ENCODE measurements at places on chromosomes 2 and 18.
A peak's percentile ranks its signal among the peaks of the same experiment; 100 is the strongest.

- DNase-seq: peak; percentile 41
Measured at GRCh38 chr2:117058366-117058765, 756.1 kb upstream of the DDX18 start.

- DNase-seq: no peak
Measured at GRCh38 chr18:80104364-80104779, 4.7 kb upstream of the ADNP2 start.

DNA sequence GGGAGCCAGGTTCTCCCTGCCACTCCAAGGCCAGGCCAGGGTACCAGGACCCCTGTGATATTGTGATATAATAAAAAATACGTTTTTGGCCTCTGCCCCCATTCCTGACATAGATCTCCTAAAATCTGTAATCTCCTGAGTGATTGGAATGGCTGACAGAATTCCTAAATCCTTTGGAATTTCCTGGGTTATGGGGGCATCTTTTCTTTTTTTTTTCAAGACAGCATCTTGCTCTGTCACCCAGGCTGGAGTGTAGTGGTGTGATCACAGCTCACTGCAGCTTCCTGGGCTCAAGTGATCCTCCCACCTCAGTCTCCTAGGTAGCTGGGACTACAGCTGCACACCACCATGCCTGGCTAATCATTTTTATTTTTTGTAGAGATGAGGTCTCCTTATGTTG is 26.2 kb upstream of the TUBB6 start:
- no peak for DNase-seq

DNA sequence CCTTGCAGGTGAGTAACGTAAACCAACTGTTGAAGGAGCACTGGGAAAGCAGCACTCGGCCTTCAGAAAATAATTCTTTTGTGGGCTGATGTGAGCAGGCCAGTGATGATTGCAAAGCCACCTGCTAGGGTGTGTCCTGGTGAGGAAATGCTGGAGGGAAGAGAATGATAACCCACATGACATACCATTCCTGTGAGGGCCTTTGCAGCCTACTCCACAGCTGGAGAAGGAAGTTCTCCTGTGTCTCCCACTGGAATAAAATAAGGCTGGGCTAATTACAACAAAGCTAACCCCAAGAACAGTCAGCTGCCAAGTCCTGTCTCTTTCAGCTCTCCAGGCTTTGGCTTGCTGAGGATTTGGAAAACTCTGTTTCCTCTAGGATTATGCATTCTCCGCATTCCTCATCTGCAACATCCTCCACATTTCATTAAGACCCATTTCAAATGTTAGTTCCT is 16.7 kb upstream of the DSG1 start:
- DNase-seq: no peak

GRCh38 chr2:64260817-64261216 is 116.6 kb upstream of the PELI1 start:
- peak; percentile 87 for DNase-seq

DNA sequence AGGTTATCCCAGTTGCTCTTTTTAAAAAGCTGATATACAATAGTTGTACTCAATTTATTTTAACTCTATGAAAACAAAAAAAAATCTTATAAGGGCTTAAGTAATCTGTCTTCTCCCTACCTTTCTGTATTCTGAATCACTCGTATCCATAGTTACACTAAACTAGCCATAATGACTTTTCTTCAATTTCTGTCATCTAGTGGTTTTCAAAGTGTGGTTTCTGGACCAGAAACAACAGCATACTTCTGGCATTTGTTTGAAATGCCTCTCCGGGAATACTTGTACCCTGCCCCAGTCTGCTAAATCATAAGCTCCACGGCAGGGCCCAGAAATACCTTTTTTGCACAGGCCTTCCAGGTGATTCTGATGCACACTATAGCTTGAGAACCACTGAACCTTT is 253.6 kb downstream of the LRRTM4 start:
- DNase-seq: no peak

GRCh38 chr2:136128905-136129304 is 11.0 kb upstream of the CXCR4 start:
- no peak for DNase-seq

Measured in suppressor macrophage treated with lipopolysaccharide for 1 hour (primary cell).